ENCODE measurements at places on chromosomes 5 and 9. TPM values are rescaled to one million over a fixed set of nuclear protein-coding genes. Genes with fewer than 3 reads are reported as not detected.

DNA sequence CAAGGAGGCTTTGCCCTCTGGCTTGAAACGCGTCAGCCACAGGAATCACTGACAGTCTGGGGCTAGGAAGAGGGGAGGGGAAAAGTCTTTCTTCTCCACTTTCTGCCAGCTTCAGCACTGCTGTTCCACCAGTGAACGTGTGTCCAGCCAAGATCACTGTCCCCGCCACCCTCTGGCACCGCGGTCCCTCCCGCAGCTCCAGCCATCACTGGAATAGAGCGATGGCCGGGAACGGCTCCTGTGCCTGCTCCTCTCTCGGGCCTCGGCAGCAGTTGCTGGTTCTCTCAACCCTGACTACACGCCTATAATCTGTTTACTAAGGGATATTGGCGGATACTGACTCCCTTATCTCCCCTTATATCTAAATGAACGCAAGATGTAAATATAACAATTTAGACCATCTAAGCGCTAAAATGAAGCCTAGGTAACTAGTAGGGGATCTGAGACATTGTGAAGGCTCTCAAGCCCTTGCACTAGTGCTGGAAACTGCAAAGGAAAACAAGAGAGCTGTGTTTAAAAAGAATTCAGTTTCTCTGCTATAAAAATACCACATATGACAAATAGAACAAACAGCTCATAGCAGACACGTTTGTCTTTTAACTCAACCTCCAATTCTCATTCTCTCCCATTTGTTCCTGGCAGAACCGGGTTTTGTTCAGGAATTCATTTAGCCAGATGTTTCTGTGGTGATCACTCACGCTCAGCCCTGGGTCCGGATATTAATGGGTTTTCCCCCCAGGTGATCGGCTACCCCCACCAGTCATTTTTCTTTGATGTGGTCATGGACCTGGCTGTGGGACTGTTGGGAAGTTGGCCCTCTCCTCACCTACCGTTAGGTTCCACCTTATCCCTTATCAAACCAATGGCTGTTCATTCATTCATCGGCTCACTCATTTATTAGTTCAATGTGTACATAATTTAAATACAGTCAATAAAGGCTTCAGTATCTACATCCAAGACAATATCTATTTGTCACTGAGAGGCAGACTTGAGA is 149.8 kb downstream of the MED10 start:
- H3K27ac ChIP-seq = no peak overlapping the region
- no peaks in the 10 kb centered on the region for H3K4me1 ChIP-seq
- no peak overlapping the region for H3K4me3 ChIP-seq
- no peaks in the 10 kb centered on the region for H3K36me3 ChIP-seq

GRCh38 chr5:158874792-158875191 is 224.9 kb downstream of the EBF1 start:
- H3K4me3 ChIP-seq = no peak overlapping the region
- no peak overlapping the region for H3K27ac ChIP-seq
- no peaks in the 10 kb centered on the region for H3K36me3 ChIP-seq
- H3K4me1 ChIP-seq = peaks cover 26% of the 10 kb centered on the region
- peaks cover 7% of the 10 kb centered on the region for H3K27me3 ChIP-seq

Gene CLIC3
- 0.61 TPM for total RNA-seq

Gene CARTPT
- not detected for total RNA-seq

Gene ASPN
- total RNA-seq = not detected

Data from activated CD4-positive, alpha-beta memory T cell treated with anti-CD3 and anti-CD28 coated beads for 36 hours (primary cell).